ENCODE measurements at places on chromosomes 12 and 14. TPM values are rescaled to one million over a fixed set of nuclear protein-coding genes. Genes with fewer than 3 reads are reported as not detected.

CEBPE gene
- not detected for total RNA-seq

TMEM132C gene
- total RNA-seq = not detected

MCRS1 gene
- total RNA-seq = 62.8 TPM

ANO2 gene
- 0.44 TPM for total RNA-seq

HPD gene
- total RNA-seq = 1.3 TPM

COX14 gene
- total RNA-seq = 26.0 TPM

RNF31 gene
- total RNA-seq = 57.9 TPM

PGF gene
- 14.8 TPM for total RNA-seq

LRTM2 gene
- total RNA-seq = not detected

ETNK1 gene
- total RNA-seq = 28.4 TPM

ATXN2 gene
- total RNA-seq = 42.8 TPM

KCNC2 gene
- total RNA-seq = not detected

IL31 gene
- total RNA-seq = not detected

CATSPERB gene
- not detected for total RNA-seq

KRT8 gene
- total RNA-seq = 5.6 TPM
